ENCODE measurements at places on chromosomes 3 and 15. TPM values are rescaled to one million over a fixed set of nuclear protein-coding genes. Genes with fewer than 3 reads are reported as not detected.

LRIG1 gene
- total RNA-seq, result 108 TPM

DNA sequence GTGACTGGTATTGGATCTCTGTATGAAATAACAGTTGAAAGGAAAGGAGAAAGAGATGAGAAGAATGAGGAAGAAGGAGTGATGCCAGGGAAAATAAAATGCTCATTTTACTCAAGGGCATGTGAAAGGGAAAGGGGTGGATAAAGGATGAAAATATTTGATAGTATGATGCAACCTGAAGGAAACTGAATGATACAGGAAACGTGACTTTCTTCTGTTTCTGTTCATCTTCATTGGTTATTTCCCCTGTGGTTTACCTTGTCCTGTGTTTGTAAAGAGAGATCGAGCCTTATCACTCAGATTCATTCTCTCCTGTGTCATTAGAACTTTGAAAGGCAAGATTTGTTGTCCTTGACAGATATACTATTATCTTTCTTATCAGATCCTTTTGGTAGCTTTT, 243.6 kb upstream of the SLITRK3 start:
- DNase-seq, result no peak

DNA sequence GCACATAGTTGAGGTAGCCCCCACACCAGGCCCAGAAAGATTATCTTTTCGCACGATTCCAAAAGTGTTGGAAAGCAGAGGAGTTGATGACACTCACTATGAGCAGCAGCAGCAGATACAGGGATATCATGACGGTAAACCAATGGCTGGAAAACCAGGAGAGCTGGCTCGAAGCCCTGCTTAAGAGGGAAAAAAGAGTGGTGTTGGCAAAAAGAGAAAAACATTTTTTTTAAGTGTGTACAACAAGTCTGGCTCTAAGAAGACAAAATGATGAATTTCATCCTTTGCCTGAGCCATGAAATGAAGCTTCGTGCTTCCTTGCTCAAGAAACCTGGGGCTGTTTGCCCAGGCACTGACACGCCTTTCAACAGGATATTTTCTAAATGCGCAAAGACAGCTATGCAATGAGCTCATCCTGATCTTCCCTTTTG, 27.3 kb downstream of the PARP16 start:
- DNase-seq, result no peak

DNA sequence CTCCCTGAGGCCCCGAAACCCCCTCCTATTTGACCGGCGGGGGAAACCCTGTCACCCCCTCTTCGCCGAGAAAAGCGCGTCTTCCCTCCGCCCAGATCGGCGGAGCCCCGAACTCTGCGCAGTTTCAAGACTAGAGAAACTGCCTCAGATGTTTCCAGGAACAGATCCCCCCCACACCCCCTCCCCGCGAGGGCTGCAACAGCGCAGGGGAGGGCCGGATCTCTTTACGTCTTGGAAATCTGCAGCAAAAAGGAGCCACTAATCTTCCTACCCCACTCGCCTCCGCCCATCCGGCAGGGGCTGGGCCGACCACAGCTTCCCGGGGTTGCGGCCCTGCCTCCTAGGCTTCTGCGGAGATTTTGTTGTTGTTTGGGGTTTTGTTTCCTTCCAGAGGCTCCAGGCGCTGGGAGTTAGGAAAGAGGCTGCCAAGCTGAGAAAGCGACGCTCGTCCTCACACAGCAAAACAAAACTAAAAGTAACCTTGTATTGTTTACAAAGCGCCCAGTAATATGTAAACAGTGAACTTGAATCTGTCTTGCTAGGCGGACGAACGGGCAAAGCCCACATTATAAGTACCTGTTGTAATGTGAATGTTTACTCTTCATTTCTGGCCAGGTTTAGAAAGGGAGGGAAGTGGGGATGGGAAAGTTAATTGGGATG, 2.2 kb downstream of the FOXB1 start:
- peak; percentile 88 for DNase-seq
